ENCODE measurements at places on chromosomes 12 and 14. TPM values are rescaled to one million over a fixed set of nuclear protein-coding genes. Genes with fewer than 3 reads are reported as not detected.

The CMTM5 gene
- total RNA-seq: not detected

The IGF1 gene
- not detected for total RNA-seq

The PRKD1 gene
- total RNA-seq: 2.7 TPM

The KCNC2 gene
- total RNA-seq: not detected

The PTHLH gene
- total RNA-seq: 0.35 TPM

The AKAP3 gene
- total RNA-seq: 1.3 TPM

DNA sequence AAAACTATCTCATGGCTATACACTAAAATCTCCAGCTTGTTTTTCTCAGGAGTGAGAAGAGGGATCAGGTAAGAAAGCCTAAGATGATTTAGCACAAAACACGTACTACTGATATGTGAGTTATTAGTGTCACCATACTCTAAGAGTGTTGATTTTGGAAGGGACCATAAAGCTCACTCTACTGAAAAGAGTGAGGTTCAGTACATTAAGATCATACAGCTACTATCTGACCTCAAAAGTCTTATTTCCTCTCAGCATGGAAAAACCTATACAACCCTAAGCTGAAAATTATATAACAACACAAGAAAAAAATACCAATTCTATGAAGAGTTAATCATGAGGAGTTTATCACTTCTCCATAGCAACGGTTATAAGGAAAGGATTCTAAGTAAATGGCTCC lies 19.5 kb downstream of the SNW1 start:
- DNase-seq: no peak
- H3K36me3 ChIP-seq: peaks cover 22% of the 10 kb centered on the region
- no peaks in the 10 kb centered on the region for H3K27me3 ChIP-seq
- H3K27ac ChIP-seq: no peak overlapping the region

DNA sequence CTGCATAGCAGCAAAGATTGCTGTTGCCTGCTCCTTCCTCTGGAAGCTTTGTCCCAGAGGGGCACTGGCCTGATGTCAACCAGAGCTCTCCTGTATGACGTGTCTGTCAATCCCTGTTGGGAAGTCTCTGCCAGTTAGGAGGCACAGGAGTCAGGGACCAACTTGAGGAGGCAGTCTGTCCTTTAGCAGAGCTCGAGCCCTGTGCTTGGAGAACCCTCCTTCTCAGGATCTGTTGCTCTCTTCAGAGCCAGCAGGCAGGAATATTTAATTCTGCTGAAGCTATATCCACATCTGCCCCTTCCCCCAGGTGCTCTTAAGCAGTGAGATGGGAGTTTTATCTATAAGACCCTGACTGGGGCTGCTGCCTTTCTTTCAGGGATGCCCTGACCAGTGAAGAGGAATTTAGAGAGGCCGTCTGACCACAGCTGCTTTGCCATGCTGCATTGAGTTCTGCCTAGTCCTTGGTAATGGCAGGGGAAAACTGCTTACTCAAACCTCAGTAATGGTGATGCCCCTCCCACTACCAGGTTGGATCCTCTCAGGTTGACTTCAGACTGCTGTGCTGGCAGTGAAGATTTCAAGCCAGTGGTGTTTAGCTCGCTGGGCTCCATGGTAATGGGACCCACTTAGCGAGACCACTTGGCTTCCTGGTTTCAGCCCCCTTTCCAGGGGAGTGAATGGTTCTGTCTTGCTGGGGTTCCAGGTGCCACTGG lies 218.6 kb upstream of the SLC38A2 start:
- no peaks in the 10 kb centered on the region for H3K27me3 ChIP-seq
- DNase-seq: peak; percentile 46
- H3K4me3 ChIP-seq: no peak overlapping the region
- peaks cover 8% of the 10 kb centered on the region for H3K36me3 ChIP-seq
- H3K27ac ChIP-seq: no peak overlapping the region

- no peak for DNase-seq
- no peak overlapping the region for H3K27ac ChIP-seq
Observed at GRCh38 chr12:18389820-18390219, 128.5 kb downstream of the PIK3C2G start.

DNA sequence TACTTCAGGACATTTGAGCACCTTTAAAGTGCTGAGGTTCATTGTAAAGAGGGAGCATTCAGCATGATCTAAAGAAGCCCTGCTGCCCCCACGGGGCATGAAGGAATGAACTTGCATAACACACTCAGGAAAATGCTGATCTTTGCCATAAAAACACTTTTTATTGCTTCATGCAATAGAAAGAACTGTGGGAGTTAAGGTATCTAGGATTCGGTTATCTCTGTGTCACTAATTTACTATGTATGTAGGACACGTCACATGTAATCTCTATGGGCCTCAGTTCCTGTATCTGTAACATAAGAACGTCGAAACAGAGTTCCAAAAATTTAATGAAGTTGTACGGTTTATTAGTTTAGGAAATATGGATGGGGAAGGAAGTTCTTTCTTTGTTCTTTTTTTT lies 33.0 kb downstream of the BTBD7 start:
- H3K27me3 ChIP-seq: no peaks in the 10 kb centered on the region
- H3K36me3 ChIP-seq: no peaks in the 10 kb centered on the region
- peaks cover 10% of the 10 kb centered on the region for H3K4me1 ChIP-seq

DNA sequence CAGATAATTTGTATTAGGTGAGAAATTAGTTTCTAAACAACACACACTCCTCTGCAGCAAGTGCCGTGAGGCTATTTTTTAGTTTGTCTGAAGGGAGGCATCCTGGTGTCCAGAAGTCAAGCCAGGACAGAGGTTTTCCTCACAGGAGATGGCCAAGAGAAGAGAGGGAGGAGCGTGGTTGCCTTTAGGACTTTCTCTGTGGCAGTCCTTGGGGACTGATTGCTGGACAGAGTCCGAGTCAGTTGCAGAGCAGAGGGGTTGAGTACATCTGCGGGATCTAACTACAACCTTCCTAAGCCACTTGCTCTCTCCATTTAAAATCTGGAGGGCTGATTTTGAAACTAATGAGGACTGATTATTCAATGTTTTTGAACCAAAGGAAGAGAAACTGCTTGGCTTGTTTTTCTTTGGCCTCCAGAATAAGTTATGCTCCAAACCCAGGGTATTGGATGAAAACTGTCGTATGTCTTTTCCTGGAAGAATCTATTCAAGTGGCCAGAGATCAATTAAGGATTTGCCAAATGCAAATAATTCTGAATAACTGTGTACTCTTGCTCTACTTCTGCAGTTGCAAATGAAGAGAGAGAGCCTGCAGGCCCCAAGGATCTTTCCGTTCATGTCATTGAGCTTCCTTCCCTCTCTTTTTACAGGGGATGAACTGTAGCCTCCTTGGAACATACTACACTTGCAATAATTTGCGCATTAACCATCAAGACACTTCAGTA lies 1.2 kb downstream of the SLCO1C1 start:
- H3K27ac ChIP-seq: no peak overlapping the region
- no peak overlapping the region for H3K4me3 ChIP-seq
- H3K4me1 ChIP-seq: no peaks in the 10 kb centered on the region
- no peaks in the 10 kb centered on the region for H3K27me3 ChIP-seq
- no peaks in the 10 kb centered on the region for H3K36me3 ChIP-seq

GRCh38 chr12:71626098-71626497 lies 37.5 kb downstream of the ZFC3H1 start:
- peaks cover 84% of the 10 kb centered on the region for H3K36me3 ChIP-seq
- H3K4me3 ChIP-seq: no peak overlapping the region
- no peaks in the 10 kb centered on the region for H3K4me1 ChIP-seq
- DNase-seq: no peak
- no peak overlapping the region for H3K27ac ChIP-seq

DNA sequence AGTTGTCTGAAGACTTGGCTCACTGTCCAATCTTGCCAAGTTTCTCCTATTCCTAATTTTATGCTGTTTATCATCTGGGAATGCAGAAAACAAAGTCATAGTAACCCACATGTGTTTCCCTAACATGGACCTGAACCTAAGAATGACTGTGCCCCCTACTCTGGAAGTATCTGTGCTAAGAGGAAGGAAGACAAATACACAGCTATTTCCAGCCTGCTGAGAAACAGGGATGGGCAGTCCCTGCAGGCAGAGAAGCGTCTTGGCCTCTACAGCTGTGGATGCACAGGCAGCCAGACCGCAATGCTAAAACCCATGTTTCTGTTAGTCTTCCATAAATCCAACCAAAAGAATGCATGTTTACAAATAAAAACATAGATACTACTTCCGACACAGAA lies 56.2 kb downstream of the DUSP16 start:
- H3K4me1 ChIP-seq: peaks cover 11% of the 10 kb centered on the region
- no peaks in the 10 kb centered on the region for H3K27me3 ChIP-seq
- no peak overlapping the region for H3K4me3 ChIP-seq
- 0 out of 2 replicates have a peak, but pooled peaks cover 4% of the 10 kb centered on the region for H3K36me3 ChIP-seq
- DNase-seq: no peak
